Stimulated activated naive CD8-positive, alpha-beta T cell treated with anti-CD3 and anti-CD28 coated beads, Interleukin-15, Interleukin-2, amounts not matched to agents 100 U/mL and 50 U/mL, for 24 hours (primary cell): ENCODE measurements at places on chromosomes 6 and 20.
A peak's percentile ranks its signal among the peaks of the same experiment; 100 is the strongest.

DNA sequence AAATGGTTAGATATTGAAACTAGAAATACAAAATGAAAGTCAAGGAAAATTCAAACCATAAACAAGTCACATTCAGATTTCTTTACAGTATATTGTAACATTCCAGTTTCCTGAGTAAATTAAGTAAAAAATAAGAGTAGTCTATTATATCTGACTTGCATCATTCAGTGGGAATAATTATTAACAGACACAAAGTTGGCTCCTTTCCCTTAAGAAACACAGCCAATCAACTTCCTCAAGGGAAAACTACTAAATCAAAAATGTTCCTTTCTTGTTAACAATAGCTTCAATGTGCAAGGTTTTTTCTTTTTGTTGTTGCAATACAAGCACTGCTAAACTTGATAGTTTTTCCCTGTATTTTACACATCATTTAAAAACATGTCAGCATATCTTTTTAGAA is 33.2 kb downstream of the DNAAF9 start:
- DNase-seq = no peak

- DNase-seq = no peak
Observed at GRCh38 chr6:17628873-17629272, 28.8 kb downstream of the FAM8A1 start.

DNA sequence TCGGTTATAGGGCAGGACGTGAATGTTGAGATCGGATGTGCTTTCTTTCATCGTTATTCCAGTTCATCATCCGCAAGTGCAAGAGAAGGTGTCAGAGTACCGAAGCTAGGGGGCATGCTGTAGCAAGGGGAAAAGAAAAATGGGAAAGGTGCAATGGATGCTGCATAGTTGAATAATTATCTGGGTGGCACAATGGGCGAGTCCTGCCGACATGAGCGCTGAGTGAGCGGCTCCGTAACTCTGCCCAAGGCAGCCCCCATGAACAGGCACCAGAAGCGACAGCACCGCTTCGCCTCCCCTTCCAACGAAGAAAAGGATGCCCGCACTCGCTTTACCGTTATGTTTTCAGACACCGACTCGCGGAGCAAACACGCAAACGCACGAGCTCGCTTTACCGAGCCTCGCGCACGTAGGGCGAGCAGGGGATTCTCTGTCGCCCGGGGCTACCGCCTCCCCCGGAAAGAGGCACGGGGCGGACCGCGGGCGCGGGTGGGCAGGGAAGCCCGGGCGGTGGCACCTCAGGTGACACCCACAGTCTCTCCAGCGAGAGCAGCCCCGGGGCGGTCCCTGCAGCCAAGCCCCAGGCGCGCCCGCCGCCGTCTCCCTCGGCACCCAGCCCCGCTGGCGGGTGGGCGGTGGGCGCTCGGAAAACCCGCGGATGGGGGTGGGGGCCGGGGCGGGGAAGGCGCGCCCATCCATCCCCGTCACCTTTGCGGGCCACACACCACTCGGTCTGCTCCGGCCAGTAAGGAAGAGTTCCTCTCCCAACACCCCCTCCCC is 654 bp downstream of the WASF1 start:
- DNase-seq = peak; percentile 67

GRCh38 chr6:4308364-4308763 is 173.0 kb upstream of the ECI2 start:
- DNase-seq = no peak

DNA sequence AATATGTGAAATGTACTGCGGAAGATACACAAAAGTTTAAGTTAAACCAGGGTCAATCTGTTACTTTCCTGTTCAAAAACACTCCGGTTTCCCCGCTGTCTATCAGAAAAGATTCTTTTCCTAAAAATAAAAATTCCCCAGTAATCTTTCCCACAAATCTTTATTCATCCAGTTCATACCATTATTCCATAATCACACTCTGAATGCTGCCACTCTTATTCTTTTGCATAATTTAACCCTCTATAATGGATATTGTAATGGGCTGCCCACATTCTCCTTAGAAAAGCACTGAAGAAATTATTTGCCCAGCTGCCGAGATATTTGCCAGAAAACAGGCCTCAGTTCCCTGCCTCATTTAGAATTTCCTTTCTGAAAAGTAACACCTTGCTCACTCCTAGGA is 68.6 kb downstream of the EPHA7 start:
- DNase-seq = no peak

- DNase-seq = no peak
Observed at GRCh38 chr6:143539734-143540133, 28.2 kb upstream of the FUCA2 start.

DNA sequence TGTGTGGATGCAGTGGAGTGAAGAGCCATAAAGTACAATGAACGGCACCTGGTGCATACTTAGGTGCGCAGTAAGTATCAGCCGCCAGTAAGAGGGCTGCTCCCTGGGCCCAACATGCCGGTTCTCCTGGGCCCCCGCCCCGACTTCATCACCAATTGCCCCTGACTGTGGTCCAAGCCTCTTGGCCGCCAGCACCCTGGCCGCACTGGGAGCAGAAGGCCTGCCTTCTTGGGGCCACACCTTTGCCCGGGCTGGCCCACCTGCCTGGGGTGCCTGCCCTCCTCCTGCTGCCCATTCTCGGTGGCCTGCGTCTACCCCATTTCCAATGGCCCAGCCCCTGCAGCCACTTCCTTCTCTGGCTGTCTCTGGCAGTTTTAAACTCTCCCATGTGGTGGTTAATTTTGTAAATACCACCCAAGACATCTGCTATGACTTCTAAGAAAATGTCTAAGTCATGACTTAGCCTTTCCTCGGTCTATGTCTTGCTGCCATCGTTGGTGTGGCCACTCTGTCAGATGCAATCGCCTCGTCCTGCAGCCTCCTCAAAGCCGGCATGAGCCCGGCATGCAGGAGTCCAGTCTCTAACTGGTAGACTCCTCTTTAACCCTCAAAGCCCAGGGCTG is 36.8 kb downstream of the PMEPA1 start:
- DNase-seq = no peak

DNA sequence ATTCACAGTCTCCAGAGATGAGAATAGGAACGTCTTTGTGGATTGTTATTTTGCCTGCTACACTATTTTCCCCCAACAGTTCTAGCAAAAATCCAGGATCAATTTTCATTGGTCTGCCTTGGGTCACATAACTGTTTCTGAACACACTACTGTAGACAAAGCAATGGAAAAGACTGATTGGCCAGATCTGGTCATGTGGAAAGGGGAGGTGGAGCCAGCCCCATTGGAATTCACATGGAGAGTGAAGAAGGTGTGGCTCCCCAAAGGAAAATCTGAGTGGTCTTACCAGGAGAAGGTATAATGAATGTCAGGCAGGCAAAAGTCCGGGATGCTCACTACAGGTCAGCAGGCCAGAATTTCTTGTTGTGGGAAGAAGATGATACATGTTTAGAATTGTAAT is 9.5 kb upstream of the TP53RK start:
- DNase-seq = no peak

DNA sequence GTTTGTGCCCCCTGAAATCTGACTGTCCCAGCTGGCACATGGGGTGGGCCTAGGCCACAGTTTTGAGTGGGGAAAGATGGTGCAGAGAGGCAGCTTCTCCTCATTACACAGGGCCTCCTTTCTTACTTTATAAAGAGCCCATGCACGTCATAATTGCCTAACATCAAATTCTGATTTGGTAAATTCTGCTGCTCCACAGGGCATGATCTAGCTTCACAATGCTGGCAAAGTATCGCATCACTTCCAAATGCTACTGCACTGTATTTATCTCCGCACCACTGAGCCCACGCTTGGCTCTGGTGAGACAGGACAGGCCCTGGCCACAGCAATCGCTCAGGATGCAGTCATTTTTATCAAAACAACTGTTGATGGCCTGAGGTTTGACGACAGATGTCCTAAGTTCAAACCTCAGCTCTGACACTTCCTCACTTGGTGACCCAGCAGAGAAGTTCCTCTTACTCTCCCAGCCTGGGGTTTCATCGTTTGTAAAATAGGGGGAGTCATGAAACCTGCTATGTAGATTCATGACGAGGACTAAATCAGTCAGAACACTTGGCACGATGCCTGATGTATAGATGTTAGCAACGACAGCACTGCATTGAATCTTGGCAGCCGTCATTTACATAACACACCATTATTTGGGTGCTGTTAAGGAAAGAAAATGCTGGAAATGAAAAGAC is 187.9 kb downstream of the TTLL2 start:
- no peak for DNase-seq

DNA sequence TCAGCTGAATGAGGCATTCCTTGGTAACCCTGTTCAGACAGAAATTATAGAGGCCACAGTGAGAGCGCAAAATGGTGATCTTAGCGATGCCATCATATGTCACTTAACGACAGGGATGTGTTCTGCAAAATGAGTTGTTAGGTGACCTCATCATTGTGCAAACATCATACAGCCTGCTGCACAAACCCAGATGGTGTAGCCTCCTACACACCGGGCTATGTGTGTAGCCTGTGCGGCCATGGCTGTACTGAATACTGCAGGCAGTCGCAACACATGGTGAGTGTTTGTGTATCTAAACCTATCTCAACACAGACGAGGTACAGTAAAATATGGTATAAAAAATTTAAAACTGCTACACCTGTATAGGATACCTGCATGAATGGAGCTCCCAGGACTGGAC is 234.1 kb upstream of the PMEPA1 start:
- no peak for DNase-seq

- peak; percentile 65 for DNase-seq
Observed at GRCh38 chr6:14665827-14666724, 548.5 kb downstream of the CD83 start.

DNA sequence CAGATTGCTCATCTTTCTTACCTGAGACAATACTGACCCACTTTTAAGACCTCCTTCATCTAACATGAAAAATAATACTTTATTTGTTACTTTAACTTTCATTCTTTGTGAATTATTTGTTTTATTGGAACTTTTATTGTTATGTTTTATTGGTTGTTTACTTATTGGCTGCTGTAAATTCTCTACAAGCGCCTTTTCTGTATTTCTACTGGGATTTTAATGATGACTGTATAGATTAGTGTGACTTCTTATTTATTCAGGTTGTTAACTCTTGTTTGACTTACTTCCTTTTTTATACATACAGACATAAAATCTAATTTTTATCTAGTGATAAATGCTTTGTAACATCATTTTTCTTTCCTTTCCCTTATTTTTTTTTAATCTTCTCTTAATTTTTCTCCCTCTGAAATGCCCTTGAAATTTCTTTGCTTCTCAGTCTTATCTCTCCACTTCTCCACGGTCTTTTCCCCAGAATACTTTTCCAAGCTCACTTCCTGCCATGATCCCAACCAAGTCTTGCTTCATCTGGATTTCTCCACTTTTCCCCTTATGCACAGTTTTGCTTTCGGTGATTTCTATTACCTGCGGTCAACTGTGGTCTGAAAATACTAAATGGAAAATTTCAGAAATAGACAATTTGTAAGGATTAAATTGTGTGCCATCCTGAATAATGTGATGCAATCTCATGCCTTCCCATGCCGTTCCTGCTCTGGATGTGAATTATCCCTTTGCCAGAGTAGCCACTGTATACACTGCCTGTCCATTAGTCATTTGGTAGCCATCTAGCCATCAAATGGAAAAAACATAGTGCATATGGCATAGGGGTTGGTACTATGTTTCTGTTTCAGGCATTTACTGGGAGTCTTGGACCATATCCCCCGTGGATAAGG is 265.9 kb downstream of the PRL start:
- DNase-seq = no peak

- DNase-seq = peak; percentile 71
Observed at GRCh38 chr6:33205191-33206026, 954 bp downstream of the HSD17B8 start.

DNA sequence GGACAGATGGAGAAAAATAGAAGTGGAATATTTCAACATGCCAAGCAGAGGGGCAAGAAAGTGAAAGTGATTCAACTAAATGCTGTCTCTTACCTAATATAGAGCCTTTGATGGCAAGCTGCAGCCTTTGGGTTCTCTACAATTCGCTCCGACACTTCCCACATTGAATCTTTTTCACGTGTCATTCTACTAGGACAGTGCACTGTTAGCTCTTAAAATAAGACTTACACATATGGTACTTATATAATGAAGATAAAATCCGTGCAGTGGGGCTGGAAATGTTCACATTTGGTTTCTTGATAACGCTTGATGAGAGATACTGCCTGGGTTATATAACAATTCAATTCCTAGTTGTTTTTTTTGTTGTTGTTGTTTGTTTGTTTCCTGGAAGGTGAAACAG is 502.4 kb downstream of the LMBRD1 start:
- no peak for DNase-seq

DNA sequence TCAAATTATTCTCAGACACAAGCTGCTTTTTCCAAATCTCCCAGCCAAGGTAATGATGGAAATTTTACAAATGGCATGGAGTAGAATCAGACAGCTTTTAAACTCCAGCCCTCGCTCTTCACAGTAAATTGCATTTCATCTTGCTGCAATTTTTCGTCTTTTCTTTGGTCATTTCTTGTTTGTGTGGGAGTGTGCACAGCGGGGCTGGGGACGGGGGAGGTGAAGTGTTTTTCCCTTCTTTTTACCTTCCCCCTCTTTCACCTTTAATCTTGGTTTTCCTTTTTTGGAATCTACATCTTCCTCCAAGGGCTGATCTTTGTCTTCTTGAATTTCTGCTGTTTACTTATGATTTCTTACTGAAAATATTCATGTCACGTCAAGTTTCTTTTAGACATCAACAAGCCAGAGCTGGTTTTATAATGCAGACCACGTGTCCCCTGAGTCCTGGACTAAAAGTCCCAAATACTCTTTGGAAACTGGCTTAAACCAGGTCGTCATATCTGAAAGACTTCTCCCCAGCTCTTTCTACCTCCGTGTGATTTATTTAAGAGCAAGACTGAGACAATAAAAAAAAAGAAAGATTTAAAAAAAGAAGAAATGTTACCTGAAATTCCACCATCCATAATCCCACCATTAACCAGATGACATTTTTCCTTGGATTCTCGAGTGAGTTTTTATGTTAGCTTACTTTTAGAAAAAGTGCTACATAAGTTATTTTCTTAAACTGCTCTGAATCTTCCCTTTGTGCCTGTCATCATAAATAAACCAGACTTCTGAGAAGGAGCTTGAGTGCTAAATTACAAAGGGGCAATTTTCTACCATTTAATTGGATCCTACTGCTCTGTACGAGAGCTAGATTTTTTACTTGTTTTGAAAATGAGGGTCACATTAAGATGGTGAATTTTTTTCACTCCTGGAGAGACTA is 52.0 kb downstream of the MAP3K5 start:
- no peak for DNase-seq

- DNase-seq = no peak
Observed at GRCh38 chr6:152301021-152301764, 336.0 kb downstream of the SYNE1 start.

DNA sequence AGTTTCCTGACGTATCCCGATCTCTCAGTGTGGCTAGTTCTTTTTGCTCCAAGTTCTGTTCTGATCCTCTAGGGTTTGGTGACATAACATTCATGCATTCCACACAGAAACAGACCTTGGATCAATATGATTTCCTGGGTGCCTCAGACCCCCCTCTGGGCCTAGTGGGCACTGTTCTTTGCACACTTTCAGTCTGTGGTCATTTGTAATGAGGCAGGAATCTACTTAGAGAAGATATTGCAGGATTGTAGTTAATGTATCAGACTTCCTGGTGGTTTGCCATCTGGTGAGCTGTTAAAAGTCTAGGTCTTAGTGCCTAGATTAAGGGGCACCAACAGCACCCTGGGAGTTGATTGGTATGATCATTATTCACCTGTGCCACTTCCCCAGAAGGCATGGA is 7.5 kb downstream of the BEND6 start:
- DNase-seq = no peak

GRCh38 chr6:158560836-158561320 is 987 bp downstream of the TMEM181 start:
- DNase-seq = peak; percentile 34
